ENCODE measurements at places on chromosomes 13 and 19.

- DNase-seq = no peak
Observed at GRCh38 chr19:48969276-48970138, 4.4 kb downstream of the FTL start.

- DNase-seq = no peak
Observed at GRCh38 chr13:22665506-22665905, 515.3 kb upstream of the SGCG start.

GRCh38 chr13:95607366-95607765 lies 37.1 kb downstream of the DZIP1 start:
- DNase-seq = no peak

DNA sequence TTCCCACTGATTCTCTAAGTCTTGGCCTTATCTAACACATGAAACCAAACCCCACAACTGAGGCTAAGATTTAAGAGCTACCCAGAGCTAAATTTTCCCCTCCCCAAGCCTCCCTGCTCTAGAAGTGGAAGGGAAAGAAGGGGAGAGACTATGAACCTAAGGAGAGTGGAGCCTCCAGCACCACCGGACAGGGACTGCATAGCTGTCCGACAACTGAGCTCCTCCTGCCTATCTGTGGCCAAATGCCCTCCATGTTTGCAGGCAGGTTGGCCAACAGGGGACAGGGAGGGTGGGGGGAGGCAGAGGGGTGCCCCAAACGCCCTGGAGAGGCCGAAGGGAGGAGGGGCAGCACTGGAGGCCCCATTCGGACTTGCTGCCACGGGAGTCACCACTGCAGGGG lies 6.0 kb upstream of the NAPA start:
- DNase-seq = no peak

DNA sequence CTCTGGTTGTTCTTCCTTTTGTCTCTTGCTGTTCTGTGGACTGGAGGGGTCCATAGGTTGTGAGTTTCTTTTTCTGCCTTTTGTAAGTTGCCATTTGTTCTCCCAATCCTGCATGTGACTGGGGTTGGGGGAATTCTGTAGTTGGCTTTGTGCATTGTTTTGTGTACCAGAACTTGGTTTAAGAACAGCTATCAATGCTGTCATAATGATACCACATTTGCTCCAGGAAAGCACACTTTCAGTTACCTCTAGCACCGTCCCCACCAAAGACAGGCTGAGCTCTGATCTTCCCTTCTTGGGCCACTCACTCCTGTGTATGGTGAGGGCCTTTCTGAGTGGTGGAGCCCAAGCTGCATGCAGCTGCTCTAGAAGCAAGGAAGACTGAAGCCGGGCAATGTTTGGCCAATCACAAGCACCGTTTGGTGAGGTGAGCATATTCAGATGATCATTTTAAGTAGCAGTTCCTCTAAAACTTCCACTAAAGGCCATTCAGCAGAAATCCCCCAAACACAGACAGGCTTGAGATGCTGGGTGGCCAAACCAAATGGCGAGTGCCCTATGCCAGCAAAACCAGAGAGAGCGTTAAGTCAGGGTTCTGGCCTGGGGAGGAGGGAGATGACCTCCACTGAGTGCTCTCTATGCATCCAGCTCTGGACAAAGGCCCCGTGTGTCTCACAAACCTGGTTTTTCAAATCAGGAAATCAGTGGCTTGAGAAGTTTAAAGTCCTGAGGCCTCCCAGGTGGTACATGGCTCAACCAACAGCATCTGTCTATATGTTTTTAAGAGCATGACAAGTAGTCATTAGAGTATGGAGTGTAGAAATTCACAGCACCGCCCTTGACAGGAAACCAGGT lies 120.7 kb upstream of the SPATA13 start:
- no peak for DNase-seq

- no peak for DNase-seq
Observed at GRCh38 chr13:34207334-34207733, 389.4 kb downstream of the RFC3 start.

- DNase-seq = no peak
Observed at GRCh38 chr19:13619203-13619632, 112.9 kb upstream of the CACNA1A start.

- DNase-seq = no peak
Observed at GRCh38 chr13:39311619-39312018, 273.4 kb downstream of the NHLRC3 start.

- no peak for DNase-seq
Observed at GRCh38 chr13:89455741-89456140, 1784.6 kb downstream of the SLITRK5 start.

DNA sequence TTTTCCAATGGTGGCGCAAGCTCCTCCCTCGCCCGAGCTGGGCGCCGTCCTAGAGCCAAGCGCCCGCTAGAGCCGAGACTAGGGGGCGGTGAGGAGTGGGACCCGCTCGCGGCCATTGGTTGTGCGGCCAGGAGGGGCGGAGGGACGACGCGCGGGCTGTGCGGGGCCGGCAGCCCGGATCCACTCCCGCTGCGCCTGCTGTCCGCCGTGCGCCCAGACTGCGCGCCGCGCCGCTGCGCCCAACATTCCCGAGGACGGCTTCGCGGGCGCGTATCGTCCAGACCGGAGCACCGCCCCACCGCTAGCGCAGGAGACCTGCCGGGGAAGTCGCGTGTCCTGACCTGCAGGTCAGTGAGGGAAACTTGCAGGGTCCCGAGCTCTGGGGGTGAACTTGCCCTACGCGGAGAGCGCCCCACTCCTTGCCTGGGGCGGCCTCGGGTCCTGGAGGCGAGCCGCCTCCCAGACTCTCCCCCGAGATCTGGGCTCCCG lies at the start of gene SERTM1:
TSS of gene SERTM1 (plus strand) at position 183 of the 489 bp plus-strand sequence. CDS start 21,059 bp downstream, outside the sequence.
- DNase-seq = peak; percentile 49

DNA sequence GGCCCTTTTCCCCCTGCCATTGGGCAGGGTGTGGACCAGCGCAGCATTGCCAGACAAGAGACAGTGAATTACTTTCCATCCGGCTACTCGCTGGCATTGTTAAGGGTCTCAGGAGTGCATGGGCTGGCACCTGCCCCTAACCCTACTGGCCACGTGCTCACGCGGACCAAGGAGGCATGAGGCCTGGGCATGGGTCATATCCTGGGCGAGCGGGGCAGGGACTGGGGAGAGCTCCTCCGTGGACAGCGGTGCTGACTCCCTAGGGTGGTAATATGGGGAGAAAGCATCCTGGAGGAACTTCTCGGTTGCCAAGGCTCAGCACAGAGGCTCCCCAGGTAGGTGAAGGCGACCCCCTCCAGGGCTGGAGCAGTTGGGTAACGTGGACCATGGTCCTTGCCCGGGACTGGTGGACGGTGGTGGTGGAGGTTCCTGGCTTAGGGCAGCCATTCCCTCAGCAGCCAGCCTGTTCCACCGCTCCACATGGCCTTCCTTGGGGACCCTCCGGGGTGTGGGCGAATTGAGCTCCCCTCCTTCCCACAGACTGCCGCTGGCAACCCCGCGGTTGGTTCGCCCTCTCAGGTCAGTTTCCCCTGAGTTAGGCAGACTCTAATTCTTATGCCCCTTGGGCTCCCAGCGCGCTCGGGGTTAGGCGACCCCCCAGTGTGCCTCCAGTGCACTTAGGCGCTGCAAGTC lies 465.1 kb downstream of the SLITRK5 start:
- DNase-seq = no peak

- DNase-seq = no peak
Observed at GRCh38 chr13:49388091-49388635, 55.7 kb downstream of the CAB39L start.

DNA sequence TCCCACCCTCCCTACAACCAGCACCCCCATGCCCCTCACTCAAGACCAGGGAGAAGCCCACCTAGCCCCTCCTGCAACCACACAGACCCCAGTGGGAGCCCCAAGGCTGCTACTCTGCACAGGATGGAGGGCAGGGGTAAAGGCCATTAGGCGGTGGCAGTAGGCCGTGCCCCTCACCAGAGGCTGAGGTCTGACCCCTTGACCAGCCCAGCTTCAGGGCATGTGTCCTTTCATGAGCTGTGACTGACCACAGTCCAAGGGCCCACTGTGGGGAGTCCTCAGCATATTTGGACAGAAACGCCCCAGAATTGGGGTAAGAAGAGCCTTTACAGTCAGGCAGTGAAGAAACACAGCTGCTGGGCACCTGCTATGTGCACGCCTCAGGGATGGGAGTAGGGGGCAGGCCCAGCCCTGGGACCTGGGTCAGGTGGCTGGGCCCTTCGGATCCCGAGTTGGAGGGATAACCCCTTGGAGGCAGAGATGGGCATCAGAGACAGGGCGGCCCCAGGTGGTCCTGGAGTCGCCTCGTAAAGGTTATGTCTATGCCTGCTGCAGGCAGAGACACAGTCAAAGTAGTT lies 1.7 kb upstream of the RPS5 start:
- no peak for DNase-seq

DNA sequence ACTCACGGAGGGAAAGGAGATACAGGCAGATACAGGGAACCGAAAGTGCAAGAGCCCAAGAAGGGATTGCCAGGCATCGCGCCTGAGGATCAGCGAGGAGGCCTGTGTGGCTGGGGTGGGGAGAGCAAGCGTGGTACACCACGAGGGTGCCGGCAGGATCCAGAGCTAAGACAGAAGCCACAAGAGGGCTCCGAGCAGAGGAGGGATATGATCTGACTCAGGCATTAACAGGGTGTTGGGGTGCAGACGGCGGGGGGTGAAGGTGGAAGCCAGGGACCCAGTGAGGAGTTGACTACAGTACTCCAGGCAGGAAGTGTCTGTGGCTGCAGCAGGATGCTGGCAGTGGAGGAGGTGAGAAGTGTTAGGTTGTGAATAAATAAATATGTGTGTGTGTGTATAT lies 5.4 kb upstream of the PPP1R37 start:
- DNase-seq = no peak

DNA sequence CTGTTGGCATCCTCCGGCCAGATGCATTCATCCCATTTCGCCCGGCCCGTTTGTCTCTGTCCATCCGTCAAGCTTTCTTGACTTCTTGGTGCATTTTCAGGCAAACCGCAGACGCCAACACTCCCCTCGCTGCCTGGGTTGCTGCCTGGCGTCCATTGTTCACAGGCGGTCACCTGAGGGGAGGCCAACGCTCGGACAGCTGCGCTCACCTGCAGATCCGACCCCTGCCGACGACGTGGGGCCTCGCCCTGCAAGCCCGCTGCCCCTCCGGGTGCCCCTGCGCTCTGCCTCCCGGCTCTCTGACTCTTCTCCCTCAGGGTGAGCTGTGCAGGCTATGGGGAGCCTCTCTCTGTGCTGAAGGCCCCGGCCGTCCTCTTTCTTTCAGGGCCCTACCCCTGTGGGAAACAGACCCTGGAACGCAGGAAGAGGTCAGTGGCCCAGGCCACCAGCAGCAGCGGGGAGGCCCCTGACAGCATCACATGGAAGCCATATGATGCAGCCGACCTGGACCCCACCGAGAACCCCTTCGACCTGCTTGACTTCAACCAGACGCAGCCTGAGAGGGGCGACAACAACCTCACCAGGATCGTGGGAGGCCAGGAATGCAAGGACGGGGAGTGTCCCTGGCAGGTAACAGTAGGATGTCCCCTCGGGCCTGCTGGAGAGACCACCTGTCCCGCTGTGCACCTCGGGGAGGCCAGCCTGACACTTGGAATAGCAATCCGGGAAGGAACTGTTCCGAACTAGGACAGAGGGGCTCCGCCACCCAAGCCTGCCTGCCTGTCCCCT lies 14.8 kb upstream of the PROZ start:
- no peak for DNase-seq

DNA sequence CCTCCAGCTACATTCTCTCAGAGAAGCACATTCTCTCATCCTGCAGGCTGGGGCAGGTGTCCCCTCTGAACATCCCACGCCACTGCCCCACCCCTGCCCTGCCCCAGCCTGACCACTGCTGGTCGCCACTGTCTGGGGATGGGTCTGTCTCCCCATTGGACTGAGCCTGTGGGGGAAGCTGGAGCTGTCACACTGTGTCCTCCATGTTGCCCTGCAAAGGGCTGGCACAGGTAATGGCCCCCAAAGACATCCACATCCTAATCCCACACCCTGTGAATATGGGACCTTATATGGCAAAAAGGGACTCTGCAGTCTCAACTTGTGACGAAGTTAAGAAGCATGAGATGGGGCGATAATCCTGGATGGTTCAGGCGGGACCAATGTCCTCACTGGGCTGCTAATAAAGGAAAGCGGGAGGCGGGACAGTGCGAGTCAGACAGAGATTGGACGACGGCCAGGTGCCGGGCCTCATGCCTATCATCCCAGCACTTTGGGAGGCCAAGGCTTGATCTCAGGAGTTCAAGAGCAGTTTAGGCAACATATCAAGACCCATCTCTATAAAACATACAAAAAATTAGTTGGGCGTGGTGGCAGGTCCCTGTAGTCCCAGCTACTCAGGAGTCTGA lies 9.1 kb downstream of the AP2S1 start:
- no peak for DNase-seq

- peak; percentile 34 for DNase-seq
Observed at GRCh38 chr13:98326291-98326690, 149.2 kb upstream of the RNF113B start.

- DNase-seq = no peak
Observed at GRCh38 chr19:14425696-14426138, 6.6 kb upstream of the DDX39A start.

DNA sequence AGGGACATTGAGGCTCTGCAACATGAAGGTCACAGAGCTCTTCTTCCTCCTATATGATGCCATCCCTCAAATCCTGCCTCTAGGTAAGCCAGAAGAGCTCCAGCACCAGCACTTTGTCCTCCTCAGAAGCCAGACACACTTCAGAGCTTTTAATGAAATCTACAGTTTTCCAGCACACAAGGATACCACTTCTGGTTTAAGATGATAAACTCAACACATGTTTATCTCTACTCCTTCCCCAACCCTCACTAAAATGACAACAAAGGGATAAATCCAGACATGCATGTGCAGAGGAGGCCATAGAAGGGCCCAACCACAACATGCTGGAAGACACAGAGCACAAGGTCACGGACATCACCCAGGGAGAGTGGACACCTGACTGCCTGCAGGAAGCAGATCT lies 195.3 kb downstream of the USP12 start:
- no peak for DNase-seq

GRCh38 chr19:6590827-6591319 lies at the start of gene CD70:
Gene CD70, minus strand, starts transcription at chr19:6591150. Its CDS starts 148 bp downstream, at chr19:6591002.
- DNase-seq = no peak
